ENCODE measurements at places on chromosomes 5 and 9.

- no peak for DNase-seq
These were observed 132.0 kb upstream of the RAI14 start for GRCh38 chr5:34524123-34524522.

DNA sequence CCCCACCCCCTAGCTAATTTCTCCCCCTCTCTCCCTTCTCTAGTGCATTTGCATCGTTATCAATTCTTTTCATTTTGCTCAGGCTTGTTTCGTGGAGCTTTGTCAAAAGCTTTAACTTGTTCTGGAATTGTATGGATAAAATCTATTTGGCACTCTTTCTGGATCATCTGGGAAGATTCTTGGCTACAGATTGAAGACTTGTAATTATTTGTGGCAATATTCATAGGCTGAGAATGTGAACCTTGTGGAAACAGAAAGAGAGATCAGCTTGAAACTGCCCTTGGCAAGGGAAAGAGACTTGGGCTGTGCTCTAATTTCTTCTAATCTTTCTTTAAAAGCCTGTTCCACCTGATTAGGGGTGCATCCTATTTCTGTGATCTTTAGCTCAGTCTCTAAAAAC lies 340.6 kb upstream of the DAB2 start:
- DNase-seq, result no peak

DNA sequence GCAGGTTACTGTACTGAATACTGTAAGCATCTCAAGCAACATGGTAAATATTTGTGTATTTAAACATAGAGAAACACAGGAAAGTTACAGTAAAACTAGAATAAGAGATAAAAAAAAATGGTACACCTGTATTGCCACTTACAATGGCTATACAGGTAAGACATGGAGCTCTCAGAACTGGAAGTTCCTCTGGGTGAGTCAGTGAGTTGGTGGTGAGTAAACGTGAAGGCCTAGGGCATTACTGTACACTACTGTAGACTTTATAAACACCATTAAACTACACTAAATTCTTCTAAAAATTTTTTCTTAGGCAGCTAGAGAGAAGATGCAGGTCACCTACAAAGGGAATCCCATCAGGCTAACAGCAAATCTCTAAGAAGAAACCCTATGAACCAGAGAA lies 872.9 kb downstream of the TAF11L14 start:
- DNase-seq, result no peak

DNA sequence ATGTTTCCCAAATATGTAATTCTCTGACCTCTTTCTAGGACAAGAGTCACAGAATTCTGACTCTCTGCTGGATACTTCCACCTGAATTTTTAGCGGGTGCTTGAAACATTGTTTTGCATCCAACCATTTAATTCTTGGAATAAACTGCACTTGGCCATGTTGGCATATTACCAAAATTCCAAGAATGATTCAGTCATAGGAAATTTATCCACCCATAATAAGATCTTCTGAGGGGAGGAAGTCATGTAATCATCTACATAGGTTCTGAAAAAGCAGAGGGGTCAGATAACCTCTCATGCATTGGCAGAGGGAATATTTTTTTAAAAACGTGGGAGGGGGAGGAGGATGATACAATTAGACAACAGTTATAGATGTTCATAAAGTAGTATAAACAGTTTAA lies 156.9 kb downstream of the PAM start:
- DNase-seq, result no peak

GRCh38 chr5:128674837-128675446 lies 136.9 kb upstream of the FBN2 start:
- no peak for DNase-seq

DNA sequence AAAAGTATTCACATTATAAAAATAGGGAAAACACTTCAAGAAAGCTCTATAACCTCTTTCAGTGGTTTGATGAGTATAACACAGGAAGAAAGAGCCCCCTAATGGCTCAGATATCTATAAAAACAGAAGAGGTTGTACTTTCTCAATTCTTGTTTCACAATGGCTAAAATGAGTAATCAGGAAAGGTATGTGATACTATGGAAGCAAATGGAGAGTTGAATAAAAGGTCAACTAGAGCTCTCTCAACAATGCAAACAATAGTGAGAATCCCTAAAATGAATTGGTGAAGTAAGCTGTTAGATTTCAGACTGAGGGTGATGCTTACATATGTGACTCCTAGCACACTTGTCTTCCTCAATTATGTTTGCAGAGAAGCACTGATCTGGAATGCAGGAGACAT lies 584.6 kb upstream of the CDH18 start:
- no peak for DNase-seq

DNA sequence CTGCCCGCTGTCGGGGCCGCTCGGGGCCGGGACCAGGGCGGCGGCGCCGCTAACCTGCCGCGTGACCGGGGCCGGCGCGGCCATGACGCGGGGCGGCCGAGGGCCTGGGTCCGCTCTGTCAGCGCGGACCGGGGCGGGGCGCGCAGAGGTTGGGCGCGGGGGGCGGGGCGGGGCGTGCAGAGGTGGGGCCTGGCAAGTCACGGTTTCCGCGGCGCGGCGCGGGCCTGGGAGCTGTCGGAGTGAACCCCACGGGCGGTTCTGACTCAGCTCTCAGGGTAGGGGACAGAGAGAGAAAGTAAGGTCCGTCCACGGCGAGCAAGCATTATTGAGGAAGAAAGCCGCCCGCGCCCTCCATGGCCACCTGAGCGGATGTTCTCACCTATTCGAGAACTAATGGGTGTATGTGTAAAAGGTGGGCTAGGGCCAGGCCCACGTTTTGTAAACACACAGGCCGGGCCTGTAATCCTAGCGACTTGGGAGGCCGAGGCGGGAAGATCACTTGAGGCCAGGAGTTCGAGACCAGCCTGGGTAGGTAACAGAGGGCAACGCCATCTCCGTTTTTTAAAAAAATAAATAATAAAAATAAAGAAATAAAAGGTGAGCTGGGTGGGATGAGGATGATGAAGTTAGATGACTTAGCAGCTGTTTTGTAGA lies at the start of gene PRXL2C:
Gene PRXL2C, minus strand, starts transcription at position 120 of the 654 bp plus-strand sequence. Its CDS starts 36 bp downstream, at position 84.
- DNase-seq, result peak; percentile 50

GRCh38 chr5:127934791-127935256 lies 148.7 kb upstream of the SLC12A2 start:
- no peak for DNase-seq

- no peak for DNase-seq
These were observed 41.3 kb downstream of the RANBP17 start for GRCh38 chr5:170903075-170903474.

GRCh38 chr5:115320006-115320405 lies 23.6 kb upstream of the CCDC112 start:
- DNase-seq, result no peak

DNA sequence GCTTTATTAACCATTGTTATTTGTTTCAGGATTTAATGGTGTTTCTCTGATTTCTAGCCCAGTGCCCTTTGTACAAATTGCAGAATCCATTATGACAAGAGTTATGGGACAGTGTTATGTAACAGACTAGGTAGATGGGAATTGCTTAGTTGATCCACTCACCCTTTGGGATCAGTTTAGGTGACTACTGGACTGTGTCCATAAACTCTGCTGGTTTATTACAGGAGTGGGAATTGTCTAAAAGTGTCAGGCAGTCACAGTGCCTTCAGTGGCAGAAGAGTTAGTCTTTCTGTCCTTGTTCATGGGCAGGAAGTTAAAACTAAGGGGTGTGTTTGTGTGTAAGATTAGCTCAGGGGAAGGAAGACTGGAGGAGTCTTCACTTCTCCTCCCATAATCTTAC lies 29.3 kb downstream of the RCL1 start:
- DNase-seq, result no peak

- no peak for DNase-seq
These were observed 14.1 kb upstream of the STRBP start for GRCh38 chr9:123282362-123283047.

GRCh38 chr5:150141544-150142184 lies 14.0 kb downstream of the PDGFRB start:
- DNase-seq, result no peak

DNA sequence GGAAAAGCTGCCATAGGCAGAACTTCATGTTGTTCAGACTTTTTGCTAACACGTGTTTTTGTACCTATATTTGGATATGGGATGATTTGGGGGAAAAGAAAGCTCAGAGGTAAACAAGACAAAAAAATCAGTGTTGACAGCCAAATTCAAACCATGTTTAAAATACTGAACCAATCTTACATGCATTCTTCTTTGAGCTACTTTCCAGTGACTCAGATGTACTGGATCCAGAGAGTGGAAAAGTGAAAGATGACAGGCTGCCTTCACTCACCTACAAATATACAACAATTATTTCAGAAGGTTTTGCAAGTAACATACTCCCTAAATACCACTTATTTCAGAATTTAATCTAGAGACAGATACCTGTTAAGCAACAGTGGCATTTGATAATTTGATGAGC lies 165.7 kb downstream of the MPDZ start:
- no peak for DNase-seq

DNA sequence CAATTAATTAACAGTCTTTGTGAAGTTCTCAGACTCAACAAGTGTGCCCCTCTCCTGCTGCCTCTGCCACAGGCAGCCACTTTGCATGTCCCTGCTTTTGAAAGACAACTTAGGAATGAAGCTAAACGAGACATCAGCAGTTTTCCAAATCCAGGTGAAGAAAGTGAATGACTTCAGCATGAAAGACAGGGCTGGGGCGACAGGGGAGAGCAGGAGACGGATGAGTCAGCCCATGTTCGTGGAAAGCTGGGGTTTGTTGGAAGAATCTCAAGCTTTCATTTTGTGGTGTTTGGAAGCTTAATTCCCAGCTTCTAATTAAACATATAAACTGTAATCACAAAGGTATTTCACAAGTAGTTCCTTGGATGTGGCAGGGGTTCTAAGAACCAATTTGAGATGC lies 207.8 kb upstream of the MAP3K1 start:
- DNase-seq, result no peak

- DNase-seq, result no peak
These were observed 1.8 kb upstream of the LHX3 start for GRCh38 chr9:136206602-136207275.

DNA sequence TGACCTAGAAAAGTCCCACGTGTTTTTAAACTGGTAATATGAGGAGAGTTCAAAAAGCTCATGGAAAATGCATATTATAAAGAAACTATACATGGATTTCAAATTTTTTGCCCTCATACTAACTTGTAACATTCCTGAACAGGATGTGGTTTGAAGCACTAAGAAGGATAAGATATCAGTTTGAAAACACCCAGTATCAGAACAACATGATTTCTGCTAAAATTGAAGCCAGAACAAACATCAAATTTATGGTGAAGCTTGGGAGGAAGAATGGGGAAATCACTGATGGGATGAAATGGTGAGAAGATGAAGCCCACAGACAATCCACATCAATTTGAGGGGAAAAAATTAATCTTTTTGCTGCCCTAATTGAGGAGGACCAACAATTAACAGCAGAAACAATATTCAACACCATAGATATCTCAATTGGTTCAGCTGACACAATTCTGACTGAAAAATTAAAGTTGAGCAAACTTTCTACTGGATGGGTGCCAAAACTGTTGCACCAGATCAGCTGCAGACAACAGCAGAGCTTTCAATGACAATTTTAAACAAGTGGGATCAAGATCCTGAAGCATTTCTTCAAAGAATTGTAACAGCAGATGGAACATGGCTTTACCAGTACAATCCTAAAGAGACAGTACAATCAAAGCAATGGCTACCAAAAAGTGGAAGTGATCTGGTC lies 113.2 kb upstream of the SNX2 start:
- DNase-seq, result no peak

DNA sequence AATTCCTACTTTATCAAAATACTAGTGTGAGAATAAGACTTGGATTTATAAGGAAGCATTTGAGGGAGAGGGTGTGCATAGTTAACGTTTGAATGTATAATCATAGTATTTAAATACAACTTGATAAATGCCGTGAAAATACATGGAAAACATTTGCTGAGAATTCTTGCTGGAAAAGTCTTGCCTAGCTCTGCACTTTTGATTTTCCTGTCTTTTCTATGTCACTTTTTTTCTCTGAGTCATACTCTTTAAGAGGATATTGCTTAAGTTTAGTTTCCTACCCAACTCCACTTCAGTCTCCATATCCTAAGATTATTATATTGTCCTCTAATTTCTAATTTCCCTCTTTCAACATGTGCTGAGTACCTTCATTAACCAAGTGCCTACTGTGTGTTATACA lies 616.6 kb upstream of the SEMA6A start:
- DNase-seq, result no peak

DNA sequence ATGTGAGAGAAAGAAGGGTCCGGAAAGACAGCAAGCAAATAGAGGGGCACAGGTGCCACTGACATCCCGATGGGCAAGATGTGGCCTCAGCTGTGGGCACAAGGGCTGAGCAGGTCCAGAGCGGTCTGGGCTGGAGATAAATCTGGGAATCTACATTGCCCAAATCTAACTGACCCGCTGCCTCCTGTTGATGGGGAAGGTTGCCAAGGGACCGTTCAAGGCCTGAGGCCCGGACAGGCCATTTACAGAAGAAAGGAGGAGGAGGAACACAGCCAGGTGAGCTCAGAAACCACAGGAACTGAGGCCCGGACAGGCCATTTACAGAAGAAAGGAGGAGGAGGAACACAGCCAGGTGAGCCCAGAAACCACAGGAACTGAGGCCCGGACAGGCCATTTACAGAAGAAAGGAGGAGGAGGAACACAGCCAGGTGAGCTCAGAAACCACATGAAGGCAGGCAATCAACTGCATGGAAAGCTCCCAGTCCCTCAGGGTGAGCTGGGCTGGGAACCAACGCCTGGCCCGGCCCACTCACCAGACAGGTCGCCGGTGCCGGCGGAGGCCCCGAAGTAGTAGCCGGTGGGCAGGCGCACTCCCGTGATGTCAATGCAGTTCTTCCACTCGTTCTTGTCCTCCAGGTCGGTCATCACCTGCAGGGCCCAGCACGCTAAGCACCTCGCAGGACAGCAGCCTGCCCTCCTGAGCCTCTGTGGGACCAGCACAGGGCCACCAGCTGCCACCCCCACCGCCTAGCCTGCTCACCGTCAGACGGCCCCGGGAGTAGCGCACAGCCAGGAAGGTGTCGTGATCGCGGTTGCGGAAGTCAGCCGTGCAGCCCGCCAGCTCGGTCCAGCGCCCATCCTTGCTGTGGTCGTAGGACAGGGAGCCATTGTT lies 14.6 kb downstream of the LMAN2 start:
- no peak for DNase-seq

- no peak for DNase-seq
These were observed 1.1 kb downstream of the POLR1E start for GRCh38 chr9:37486616-37487548.

- no peak for DNase-seq
These were observed 379.2 kb downstream of the CTNND2 start for GRCh38 chr5:11525020-11525419.

GRCh38 chr9:441126-441525 lies 226.5 kb downstream of the DOCK8 start:
- DNase-seq, result no peak

GRCh38 chr5:128637031-128637430 lies 99.0 kb upstream of the FBN2 start:
- DNase-seq, result no peak

- no peak for DNase-seq
These were observed 110.1 kb upstream of the MAP3K1 start for GRCh38 chr5:56705217-56705616.

GRCh38 chr9:99058964-99059921 lies 45.7 kb upstream of the TGFBR1 start:
- DNase-seq, result no peak

GRCh38 chr5:135429301-135430134 lies 17.6 kb downstream of the DCANP1 start:
- DNase-seq, result no peak

- DNase-seq, result no peak
These were observed 130.7 kb downstream of the ADAMTS12 start for GRCh38 chr5:33761139-33761538.

All from activated CD4-positive, CD25-positive, alpha-beta regulatory T cell treated with anti-CD3 and anti-CD28 coated beads, Interleukin-2, amount 50 U/mL, for 16 hours (primary cell).